Right forelimb (tissue), 1 donor: ENCODE measurements at places on chromosomes 1 and 21.

GRCh38 chr1:209421978-209422680, 161.4 kb upstream of the CAMK1G start:
- DNase-seq, result no peak

DNA sequence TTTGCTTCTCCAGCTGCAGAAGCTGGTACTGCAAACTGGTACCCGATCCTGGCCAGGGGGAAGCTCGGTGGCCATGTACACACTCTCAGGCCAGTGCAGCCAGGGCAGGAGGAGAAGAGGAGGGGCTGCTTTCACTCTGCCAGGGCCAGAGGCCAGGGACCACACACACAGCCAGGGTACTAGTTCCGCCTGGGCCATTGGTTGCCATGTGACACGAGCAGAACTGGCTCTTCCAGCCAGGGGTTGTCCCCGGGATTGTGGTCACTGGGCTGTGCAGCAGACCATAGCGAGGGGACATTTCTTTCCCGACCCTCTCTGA, 3.7 kb upstream of the SHISAL2A start:
- DNase-seq, result no peak

GRCh38 chr21:35990609-35991008, 69.7 kb downstream of the SETD4 start:
- DNase-seq, result no peak

DNA sequence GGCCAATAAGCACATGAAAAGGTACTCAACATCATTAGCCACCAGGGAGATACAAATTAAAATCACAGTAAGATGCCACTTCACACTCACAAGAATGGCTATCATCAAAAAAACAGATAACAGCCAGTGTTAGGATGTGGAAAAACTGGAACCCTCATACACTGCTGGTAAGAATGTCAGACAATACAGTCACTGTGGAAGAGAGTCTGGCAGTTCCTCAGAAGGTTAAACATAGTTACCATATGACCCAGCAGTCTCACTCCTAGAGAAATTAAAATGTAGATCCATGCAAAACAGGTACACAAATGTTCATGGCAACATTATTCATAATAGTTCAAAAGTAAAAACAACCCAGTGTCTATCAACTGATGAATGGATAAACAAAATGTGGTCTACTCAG, 33.3 kb downstream of the LDLRAD1 start:
- DNase-seq, result no peak

GRCh38 chr1:41619511-41620364, 135.3 kb upstream of the EDN2 start:
- no peak for DNase-seq

DNA sequence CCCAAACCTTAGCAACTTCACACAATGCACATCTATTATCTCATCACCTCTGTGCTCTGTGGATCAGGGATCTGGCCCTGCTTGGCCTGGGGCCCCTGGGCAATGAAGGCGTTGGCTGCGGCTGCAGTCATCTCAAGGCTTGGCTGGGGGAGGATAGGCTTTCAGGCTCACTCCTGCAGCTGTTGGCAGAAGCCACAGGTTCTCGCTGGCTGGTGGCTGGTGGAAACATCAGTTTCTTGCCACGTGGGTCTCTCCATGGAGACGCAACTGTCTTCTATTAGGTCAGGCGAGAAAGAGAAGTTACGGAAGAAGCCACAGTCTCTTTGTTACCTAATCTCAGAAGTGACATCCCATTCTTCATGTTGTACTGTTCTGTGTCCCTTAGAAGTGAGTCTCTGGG, 3.6 kb upstream of the NPPA start:
- no peak for DNase-seq

DNA sequence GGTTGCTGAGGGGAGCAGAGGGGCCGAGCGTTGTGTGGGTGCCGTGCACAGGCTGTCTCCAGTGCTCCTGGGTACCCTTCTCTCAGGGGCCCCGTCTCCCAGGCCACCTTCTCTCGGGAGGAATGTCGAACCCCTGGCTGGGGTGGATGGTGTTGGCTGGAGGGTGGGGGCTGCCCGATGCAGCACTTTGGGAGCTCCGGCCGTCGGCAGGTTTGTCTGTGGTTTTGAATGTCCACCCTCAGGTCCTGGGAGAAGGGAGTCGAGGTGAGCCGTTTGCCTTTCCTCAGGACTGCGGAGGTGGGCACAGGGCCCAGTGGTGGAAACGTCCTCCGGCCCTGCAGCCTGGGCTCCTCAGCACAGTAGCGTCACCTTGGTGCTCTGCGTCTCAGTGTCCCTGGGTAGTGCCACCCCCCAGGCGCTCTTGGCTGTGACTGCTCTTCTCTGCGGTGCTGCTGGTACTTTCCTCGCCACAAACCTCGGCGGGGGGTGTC, 14.5 kb downstream of the SLX9 start:
- no peak for DNase-seq

GRCh38 chr1:212291505-212292134, 6.4 kb downstream of the PPP2R5A start:
- DNase-seq, result no peak

DNA sequence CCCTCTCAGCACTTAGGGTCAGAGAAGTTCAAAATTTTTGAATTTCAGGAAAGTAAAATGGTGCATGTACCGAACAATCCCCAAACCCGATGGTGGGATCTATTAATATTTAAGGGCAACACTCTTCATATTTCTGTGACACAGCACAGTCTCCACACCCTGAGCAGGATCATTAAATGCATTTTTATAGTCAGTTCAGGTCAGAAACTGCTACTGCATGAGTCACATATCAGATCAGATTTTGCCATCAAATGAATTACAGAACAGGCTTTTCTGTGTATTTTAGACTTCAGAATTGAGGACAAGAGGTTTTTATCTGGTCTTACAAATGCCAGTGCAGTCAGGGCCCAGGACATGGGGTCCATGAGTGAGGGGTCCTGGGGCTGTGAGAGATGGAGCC, 79.2 kb downstream of the RIPK4 start:
- no peak for DNase-seq

- DNase-seq, result no peak
Observed at GRCh38 chr1:183368213-183369108, 49.7 kb downstream of the NMNAT2 start.

- DNase-seq, result no peak
Observed at GRCh38 chr1:9417695-9418094, 121.6 kb upstream of the SLC25A33 start.

DNA sequence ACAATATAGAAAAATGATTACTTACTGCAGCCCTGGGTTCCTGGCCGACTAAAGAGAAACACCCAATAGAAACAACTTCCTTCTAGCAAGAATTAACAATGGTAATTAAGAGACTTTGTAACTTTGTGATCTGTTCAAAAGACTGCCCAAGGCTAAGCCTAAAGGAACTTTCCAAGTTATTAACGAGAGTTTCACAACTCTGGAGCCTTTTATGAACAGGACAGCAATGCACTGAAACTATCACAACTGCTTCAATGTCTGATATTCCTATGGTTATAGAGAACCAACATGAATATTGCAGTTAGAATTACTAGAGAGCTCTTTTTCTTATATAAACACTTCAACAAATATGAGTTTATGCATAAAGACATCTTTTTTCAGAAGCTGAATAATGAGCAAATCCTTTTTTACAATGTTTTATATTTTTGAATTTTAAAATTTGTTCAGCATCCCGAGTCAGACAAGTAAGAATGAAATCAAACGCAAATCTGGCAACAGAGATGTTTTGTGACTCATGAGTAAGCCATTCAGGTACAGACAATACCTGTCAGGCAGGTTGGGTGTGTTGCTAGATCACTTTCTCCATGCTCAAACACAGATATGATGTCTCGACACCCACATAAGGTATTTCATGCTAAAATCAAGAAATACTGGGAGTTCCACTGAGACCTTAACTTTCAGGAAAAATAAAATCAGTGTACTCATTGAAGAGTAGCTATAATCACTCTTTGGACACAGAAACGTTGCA, 22.2 kb upstream of the KCNJ15 start:
- no peak for DNase-seq

GRCh38 chr1:1599935-1600860, at the start of gene FNDC10:
Gene FNDC10 (minus strand): TSS chr1:1600135. CDS start chr1:1600015, 120 bp downstream.
- DNase-seq, result no peak

GRCh38 chr1:200415789-200416593, 6.2 kb upstream of the ZNF281 start:
- DNase-seq, result peak; percentile 60

GRCh38 chr1:11807133-11807532, 1.1 kb downstream of the CLCN6 start:
- DNase-seq, result no peak

DNA sequence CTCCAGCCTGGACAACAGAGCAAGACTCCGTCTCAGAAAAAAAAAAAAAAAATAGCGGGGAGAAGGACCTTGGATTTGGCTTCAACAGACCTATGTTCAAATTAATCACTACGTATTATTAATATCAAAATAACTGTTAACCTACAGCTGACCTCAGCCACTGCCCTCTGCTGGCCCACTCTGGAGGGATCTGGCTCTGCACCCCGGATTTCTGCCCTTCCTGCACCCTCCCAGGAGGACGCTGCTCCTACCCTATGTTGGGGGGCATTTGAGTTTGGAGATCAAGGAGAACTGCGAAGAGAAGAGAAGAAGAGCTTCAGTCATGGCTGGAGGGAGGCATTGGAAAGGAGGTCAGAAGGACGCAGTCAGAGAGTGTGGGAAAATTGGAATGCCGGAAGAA, 96.7 kb downstream of the PSMG1 start:
- no peak for DNase-seq

GRCh38 chr1:112388436-112388835, 7.6 kb upstream of the CTTNBP2NL start:
- DNase-seq, result no peak

- no peak for DNase-seq
Observed at GRCh38 chr1:182185842-182186756, 124.6 kb upstream of the ZNF648 start.

DNA sequence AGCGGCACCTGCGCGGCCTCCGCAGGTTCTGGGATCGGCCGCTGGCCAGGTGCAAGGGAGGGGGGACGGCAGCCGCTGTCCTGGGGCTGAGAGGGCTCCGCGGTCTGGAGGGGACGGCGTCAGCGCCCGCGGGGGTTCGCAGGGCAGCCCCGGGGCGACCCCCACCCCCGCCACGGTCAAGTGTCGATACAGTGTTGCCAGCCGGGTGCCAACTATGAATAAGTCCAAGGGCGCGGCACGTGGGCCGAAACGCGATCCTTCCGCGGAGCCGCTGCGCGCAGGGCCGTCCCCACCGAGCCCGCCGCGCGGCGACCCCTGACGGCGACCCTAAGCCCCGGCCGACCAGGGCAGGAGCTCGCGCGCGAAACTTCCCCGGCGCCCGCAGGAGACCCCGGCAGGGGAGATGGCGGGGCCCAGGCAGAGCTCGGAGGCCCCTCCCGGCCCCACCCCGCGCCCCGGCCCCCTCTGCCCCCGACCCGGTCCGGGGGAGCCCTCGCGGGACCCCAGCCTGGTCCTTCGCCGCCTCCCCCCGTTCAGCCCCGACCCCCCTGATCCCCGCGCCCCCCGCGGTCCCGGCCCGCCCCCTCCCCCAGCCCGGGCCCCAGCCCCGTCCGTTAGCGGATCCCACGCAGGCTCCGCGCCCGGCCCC, 586 bp upstream of the AGPAT3 start:
- DNase-seq, result peak; percentile 59

DNA sequence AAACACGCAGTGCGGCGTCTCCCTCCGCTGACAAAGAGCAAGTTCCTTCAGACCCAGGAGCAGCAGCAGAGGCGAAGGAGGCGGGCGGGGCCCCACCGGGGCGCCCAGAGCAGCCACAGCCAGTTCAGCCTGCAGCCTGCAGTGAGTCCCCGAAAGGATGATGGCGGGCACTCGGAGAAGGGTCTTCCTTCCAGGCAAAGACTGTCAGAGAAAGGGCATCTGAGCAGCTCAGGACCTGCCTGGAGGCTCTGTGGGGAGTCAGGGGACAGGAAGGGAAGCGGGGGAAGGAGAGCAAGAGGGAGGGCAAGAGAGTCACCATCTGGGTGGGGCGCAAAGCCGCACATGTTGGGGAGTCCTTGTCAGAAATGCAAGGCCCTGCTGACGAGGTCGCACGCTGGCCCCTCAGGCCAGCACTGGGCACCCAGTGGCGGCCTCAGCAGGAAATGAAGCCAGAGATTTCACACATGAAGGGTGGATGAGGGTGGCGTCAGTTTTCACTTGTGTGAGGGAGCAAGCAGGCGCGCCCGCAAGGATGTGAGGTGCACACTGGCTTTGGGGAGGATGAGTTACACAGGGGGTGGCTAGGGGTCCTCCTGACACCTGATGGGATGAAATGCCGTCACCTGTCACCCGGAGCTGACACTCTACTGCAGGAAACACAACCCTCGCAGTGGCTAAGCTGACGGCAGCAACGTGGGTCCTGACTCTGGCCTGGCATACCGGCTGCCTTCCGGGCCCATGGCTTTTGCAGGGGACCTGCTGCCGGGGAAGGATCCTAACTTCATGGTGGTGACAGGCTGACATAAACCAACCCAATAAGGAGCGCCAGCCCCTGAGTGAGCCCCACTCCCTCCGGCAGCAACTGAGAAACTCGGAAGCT, 6.6 kb downstream of the LRRC47 start:
- no peak for DNase-seq

DNA sequence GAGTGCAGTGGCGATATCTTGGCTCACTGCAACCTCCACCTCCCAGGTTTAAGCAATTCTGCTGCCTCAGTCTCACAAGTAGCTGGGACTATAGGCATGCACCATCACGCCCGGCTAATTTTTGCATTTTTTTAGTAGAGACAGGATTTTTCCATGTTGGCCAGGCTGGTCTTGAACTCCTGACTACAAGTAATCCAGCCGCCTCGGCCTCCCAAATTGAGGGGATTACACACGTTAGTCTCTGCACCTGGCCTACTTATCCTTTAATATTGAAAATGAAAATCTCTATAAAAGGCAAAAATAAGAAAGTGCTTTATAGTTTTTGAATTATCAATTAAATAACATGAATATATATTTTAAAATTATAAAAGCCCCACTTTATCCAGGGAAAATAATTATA, 190.6 kb downstream of the DPYD start:
- no peak for DNase-seq

GRCh38 chr1:25196830-25197229, 35.5 kb downstream of the SYF2 start:
- DNase-seq, result no peak

DNA sequence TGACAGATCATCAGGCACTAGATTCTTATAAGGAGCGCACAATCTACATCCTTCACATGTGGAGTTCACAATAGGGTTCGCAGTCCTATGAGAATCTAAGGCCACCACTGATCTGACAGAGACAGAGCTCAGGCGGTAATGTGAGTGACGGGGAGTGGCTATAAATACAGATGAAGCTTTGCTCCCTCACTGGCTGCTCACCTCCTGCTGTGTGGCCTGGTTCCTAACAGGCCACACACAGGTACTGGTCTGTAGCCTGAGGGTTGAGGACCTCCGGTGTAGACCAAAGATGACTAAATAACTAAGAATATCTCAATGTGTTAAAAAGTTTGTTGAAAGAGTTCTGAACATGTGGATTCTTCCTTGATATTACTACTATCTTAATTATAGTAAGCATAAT, 56.2 kb upstream of the ADAM30 start:
- DNase-seq, result no peak

- DNase-seq, result no peak
Observed at GRCh38 chr1:93171549-93172034, 8.6 kb downstream of the TMED5 start.

GRCh38 chr1:81407000-81407821, 393.5 kb upstream of the ADGRL2 start:
- no peak for DNase-seq
